ENCODE measurements at places on chromosomes 12 and 14.

DNA sequence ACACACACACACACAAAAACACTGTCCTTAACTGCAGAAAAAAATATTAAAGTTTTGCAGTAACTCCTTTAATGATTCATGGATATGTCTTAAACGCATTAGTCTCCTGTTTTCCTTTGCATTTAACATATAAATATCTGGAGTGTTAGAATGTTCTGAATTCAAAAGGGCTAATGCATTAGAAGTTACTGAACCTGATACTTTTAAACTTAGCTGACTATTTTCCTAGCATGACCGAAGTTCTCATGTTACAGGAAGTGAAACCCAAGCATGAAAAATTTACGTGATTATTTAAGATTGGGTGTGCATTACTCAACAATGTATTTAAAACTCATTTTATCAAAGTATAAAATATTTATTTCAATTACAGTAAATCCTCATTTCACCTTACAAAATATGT is 791.2 kb downstream of the FLRT2 start:
- no peak for DNase-seq

- no peak for DNase-seq
Observed at GRCh38 chr12:106602076-106602475, 19.3 kb downstream of the RFX4 start.

DNA sequence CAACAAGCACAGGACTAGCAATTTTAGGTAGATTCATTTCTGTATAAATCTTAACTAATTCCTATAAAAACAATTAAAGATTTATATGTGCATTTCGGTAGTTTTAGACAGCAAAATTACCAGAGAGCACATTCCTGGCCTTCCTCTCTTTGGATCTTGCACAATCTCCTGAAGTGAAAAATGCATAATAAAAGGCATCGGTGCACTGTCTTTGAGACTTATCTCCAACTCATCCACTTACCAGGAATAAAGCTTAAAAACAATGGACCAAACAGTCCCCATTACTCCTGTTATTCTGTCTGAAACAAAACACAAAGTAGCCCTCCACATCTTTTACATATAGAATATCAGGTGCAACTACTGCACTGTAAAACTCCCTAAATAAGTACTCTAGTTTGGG is 69.3 kb downstream of the HECTD1 start:
- no peak for DNase-seq

DNA sequence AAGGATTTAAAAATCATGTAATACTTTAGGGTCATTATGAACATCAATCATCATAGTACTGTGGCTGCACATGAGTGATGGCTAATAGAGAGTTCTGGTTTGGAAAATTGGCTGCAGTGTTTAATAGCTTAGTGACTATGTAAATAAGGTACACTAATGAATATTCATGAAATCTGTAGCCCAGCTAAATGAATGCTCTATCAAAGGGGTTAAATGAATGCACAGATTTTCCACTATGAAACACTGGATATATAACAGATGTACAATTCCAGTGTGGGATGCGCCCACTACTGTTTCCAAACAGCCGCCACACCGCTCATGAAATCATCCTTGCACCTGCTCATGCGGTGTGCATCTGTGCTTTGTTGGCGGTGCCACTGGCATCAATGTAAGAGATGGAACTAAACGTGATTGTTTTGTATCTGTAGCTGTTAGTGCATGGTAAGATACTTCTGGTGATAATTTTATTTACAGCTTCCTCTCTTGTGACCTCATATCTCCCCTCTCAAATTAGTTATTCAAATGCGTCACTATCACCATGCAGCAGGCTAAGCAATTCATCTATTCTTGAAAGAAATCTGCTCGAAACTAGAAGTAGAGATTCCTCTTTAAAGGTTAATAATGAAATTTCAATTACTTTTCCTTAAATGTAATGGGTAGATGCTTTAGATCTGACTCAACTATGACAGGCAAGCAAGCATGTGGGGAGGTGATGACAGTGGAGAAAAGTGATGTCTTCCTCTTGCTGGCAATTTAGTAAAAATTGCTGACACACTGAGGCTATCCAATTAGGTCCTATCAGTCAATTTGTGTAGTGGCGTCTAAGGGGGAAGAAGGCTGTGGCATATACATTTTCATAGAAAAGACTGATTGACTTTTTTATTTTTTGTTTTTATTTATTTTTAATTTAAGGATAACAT is 433.6 kb downstream of the AEBP2 start:
- DNase-seq, result no peak

DNA sequence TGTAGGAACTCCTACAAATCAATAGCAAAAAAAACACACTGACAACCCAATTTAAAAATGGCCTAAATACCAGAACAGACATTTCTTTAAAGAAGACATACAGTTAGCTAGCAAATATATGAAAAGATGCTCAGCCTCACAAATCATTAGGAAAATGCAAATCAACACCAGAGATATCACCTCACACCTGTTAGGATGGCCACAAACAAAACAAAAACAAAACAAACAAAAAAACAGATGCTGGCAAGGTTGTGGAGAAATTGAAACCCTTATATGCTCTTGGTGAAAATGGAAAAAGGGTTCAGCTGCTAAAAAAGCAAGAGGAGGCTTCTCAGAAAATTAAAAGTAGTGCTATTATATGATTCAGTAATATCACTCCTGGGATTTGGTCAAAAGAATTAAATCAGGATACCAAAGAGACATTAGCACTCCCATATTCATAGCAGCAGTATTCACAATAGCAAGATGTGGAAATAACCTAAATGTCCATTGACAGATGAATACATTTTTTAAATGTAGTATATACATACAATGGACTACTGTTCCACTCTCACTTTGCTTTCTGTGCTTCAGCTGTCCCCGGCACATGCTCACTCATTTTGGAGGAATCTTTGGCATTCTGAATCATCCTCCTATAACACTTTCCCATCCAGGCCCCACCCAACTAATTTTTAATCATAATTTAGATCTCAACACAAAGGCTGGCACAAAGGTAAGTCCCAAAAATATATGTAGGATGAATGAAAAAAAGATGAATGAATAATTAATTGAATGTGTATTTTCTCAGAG is 99.1 kb downstream of the SYT1 start:
- DNase-seq, result no peak

GRCh38 chr12:45439039-45439438 is 223.1 kb downstream of the ANO6 start:
- DNase-seq, result no peak

DNA sequence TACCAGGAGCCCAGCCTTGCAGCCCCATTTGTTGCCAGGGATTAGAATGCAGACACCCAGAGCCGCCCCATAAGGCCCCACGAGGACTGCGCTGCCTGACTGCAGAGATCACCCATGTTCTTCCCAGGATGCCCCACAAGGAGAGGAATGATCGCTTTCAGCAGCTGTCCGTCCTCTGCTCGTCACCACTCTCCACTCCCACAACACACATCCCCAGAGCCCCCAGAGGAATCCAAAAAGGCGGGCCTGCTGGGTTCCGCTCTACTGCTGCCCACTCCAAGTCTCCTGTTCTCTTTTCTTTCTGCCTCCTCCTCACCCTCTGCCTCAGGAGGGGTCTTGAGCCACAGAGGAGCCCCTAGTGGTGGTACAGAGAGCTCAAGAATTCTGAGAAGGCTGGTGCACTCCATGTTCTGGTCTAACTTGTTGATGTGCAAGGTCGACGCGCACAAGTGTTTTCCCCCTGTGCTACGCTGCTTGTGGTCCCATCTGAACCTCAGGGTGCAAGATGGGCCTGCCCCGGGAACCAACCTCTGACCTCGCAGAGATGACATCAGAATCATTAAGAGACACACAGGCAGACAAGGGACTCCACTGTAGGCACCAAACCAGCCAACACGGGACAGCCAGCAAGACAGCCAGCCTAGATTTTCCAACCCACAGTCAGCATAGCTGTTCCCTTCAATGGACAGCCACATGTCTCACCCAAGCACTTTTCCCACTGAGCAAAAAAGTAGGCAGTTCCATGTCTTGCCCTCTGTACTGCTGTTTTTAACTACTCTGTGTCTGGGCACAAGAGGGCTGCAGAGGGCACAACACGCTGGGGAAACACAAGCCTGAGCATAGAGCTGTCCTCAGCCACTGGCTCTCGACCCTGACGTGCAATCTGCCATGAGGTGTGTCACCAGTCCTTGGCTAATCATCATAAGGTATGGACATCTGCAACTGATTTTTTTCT is 29.9 kb downstream of the PXN start:
- DNase-seq, result no peak

- DNase-seq, result no peak
Observed at GRCh38 chr14:58703161-58703506, 65.4 kb downstream of the DACT1 start.

GRCh38 chr12:16348435-16349130 is 1.1 kb downstream of the MGST1 start:
- no peak for DNase-seq

GRCh38 chr12:32595251-32595650 is 83.8 kb upstream of the DNM1L start:
- no peak for DNase-seq

DNA sequence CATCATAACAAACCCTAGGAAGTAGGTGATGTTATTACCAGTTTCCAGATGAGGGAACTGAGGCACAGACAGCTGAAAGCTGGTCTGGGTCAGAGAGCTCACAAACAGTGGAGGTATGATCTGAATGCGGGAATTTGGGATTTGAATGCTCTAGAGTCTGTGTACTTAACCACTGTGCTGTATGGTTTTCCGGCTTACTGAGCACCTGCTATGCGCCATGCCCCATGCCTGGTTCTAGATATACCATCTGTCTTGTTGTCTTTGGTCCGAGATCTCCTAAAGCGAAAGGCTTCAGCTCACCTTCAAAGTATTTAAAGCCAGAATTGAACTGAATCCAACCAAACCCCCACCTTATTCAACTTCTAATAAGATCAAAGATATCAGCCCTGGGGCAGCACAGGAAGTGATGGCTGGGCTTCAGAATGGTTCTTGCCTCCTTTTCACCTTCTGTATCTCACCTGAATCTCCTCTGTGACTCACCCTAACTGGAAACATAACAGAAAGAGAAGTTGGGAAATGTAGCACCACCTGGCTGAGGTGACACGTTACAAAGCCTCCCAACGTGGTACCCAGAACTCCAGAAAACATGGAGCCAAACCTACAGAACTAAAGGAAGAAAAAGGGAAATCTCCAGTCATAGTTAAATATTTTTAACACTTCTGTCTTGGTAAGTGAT is 54.3 kb downstream of the PRMT8 start:
- DNase-seq, result no peak

- no peak for DNase-seq
Observed at GRCh38 chr12:48717252-48717695, 767 bp upstream of the CCNT1 start.

DNA sequence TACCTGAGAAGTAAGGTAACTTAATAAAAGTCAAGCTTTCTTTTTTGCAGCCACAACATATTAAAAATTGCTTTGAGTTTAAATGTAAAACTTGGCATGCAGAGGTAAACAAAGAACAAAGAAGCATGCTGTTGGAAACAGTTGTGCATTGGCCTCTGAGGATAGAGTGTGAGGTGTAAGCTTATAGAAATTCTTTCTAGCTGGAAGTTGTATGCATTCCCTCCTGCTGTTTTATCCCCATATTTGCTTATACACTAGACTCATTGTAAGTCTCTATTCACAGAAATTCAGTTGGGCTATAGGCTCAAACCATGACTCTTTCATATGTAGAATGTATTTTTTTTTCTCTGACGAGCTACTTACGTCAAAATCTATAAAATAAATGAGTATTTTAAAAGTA is 316.3 kb downstream of the SLC6A15 start:
- no peak for DNase-seq

DNA sequence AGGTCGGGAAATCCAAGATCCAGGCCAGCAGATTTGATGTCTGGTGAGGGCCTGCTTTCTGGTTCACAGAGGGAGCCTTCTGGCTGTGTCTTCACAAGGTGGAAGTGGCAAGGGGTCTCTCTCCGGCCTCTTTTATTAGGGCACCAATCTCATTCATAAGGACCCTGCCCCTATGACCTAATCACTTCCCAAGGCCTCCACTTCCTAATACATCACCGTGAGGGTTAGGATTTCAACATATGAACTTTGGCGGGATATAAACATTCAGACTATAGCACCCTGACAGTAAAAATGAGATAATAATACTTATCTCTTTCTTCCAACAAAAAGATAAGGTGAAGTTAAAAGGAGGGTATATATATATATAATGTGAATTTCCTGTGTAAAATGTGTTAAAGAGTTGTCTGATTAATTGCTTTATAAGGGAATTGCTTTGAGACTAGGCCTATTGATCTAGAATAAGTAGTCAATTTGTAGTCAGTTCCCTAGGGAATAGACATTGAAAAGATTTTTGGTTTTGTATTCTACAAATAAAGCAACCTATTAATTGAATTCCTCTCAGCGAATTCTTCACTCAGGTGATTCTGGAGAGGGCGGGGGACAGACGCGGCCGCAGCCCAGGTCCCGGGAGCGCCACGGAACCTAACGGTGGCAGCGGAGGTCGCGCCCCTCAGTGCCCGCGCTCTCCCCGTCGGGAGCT is 516 bp upstream of the LGALS3 start:
- DNase-seq, result no peak

DNA sequence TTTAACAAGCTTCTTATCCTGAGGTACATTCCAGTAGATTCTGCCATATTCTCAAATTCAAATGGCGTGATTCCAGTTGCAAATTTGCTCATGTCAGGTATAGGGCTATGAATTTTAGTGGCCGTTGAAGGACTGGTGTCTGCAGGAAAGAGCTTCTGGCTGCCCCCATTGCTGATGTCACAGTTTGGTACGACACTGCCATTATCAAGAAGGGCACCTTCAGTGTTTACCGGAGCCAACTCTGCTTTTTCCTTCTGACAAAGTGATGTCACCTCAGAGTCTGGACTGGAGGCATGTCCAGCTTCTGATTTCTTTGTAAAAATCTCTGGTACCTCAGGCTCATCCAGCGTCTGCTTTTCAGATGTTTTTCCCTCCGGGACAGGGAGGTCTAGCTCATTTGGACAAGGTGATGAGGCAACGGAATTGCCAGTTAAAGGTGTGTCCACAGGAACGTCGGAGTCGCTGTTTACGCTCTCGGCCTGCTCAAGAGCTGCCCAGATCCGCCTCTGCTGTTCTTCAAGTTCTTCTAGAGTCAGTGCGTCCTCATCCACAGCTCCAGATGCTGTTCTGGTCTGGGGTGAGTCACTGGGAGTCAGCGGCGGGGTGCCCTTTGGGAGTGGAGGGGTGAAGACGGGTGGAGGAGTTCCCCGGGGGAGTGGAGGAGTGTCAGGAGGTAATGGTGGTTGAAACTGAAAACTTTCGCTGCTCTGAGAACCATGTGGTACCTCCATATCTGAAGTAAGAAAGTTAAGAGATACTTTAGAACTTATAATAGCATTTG is 27.0 kb downstream of the ZCCHC8 start:
- no peak for DNase-seq

GRCh38 chr14:92716131-92716530 is 32.3 kb downstream of the LGMN start:
- no peak for DNase-seq

DNA sequence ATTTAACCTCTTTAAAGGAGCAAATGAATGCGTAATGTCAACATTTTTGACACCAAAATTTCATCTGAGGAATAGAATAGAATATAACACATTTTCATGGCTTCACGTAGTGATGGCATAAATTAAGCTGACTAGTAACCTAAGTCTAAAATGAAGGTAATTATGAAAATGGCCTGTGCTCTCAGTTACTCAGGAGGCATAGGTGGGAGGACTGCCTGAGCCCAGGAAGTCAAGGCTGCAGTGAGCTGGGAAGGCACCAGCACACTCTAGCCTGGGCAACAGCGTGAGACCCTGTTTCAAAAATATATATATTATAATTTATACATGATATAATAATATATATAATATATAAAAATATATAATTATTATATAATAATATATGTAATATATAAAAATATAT is 383.2 kb upstream of the ATP2B1 start:
- DNase-seq, result no peak

GRCh38 chr14:30608533-30609006 is 13.5 kb upstream of the SCFD1 start:
- DNase-seq, result no peak

Data from effector memory CD4-positive, alpha-beta T cell (primary cell).